ENCODE measurements at places on chromosomes 12 and 14. TPM values are rescaled to one million over a fixed set of nuclear protein-coding genes. Genes with fewer than 3 reads are reported as not detected.
A peak's percentile ranks its signal among the peaks of the same experiment; 100 is the strongest.

- H3K4me3 ChIP-seq: no peak overlapping the region
- H3K27me3 ChIP-seq: no peaks in the 10 kb centered on the region
- H3K36me3 ChIP-seq: no peaks in the 10 kb centered on the region
- H3K27ac ChIP-seq: peak overlapping the region; percentile 4
- DNase-seq: no peak
These were observed 469.6 kb downstream of the RGS6 start for GRCh38 chr14:72401632-72402376.

- H3K4me1 ChIP-seq: no peaks in the 10 kb centered on the region
- no peaks in the 10 kb centered on the region for H3K36me3 ChIP-seq
- no peak overlapping the region for H3K27ac ChIP-seq
- no peaks in the 10 kb centered on the region for H3K27me3 ChIP-seq
- H3K4me3 ChIP-seq: no peak overlapping the region
These were observed 207.8 kb downstream of the CRADD start for GRCh38 chr12:93884794-93885460.

- no peaks in the 10 kb centered on the region for H3K27me3 ChIP-seq
- H3K27ac ChIP-seq: no peak overlapping the region
These were observed 27.5 kb downstream of the TCHP start for GRCh38 chr12:109927622-109928021.

GRCh38 chr14:24785698-24786097 is 151.7 kb upstream of the GZMB start:
- no peaks in the 10 kb centered on the region for H3K36me3 ChIP-seq
- DNase-seq: no peak
- H3K4me3 ChIP-seq: no peak overlapping the region
- H3K27ac ChIP-seq: no peak overlapping the region
- H3K4me1 ChIP-seq: no peaks in the 10 kb centered on the region
- no peaks in the 10 kb centered on the region for H3K27me3 ChIP-seq

DNA sequence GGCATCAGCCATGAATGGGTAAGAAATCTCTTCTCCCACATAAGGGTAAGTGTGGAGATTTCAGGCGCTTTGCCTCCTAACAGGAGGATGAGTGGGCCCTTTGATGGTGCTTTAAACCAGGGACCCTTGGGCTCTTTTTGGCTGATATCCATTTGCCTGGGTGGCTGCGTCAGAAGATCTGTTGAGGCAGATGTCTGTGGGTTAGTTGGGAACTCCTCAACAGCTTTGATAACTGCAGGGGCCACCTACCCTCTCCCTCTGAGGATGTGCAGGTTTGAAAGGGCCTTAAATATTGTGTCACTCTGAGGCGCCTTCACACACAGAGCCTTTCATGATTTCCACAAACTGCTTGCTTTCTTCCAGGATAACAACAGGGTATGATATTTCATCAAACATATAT is 210.7 kb downstream of the PPM1H start:
- no peak overlapping the region for H3K27ac ChIP-seq
- H3K27me3 ChIP-seq: no peaks in the 10 kb centered on the region
- H3K4me3 ChIP-seq: no peak overlapping the region
- H3K36me3 ChIP-seq: no peaks in the 10 kb centered on the region
- no peak for DNase-seq
- no peaks in the 10 kb centered on the region for H3K4me1 ChIP-seq

Gene REP15
- total RNA-seq: 6.9 TPM

GRCh38 chr12:24931666-24932405 is 17.1 kb downstream of the BCAT1 start:
- no peak overlapping the region for H3K27ac ChIP-seq
- H3K4me1 ChIP-seq: no peaks in the 10 kb centered on the region
- no peaks in the 10 kb centered on the region for H3K36me3 ChIP-seq
- H3K4me3 ChIP-seq: no peak overlapping the region
- H3K27me3 ChIP-seq: no peaks in the 10 kb centered on the region
- no peak for DNase-seq

DNA sequence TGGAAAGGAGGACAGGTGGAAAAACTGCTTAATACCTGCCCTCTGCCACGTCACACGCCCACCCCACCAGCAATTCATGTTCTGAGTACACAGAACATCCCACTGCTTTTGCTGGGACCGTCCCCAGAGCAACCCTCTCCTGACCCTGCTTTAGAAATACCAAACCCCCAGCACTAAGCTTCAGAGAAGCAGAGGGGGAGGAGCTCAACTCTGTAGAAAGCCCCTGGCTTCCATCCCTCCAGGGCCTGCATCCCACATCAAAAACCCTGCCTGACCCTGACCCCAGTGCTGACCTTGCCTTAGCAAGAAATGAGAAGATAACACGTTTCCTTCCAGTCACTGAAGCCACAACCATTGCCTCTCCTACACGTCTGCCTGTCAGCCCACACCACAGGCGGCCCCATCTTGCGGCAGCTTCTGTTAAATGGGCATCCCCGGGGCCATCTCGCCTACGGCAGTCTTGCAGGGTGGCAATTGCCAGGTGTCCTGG is 19.7 kb downstream of the VDR start:
- H3K36me3 ChIP-seq: no peaks in the 10 kb centered on the region
- H3K4me1 ChIP-seq: peaks cover 17% of the 10 kb centered on the region
- DNase-seq: no peak

GRCh38 chr12:63321373-63321772 is 170.4 kb upstream of the AVPR1A start:
- H3K27ac ChIP-seq: no peak overlapping the region
- H3K4me3 ChIP-seq: no peak overlapping the region
- no peak for DNase-seq
- H3K36me3 ChIP-seq: no peaks in the 10 kb centered on the region
- H3K4me1 ChIP-seq: no peaks in the 10 kb centered on the region

DNA sequence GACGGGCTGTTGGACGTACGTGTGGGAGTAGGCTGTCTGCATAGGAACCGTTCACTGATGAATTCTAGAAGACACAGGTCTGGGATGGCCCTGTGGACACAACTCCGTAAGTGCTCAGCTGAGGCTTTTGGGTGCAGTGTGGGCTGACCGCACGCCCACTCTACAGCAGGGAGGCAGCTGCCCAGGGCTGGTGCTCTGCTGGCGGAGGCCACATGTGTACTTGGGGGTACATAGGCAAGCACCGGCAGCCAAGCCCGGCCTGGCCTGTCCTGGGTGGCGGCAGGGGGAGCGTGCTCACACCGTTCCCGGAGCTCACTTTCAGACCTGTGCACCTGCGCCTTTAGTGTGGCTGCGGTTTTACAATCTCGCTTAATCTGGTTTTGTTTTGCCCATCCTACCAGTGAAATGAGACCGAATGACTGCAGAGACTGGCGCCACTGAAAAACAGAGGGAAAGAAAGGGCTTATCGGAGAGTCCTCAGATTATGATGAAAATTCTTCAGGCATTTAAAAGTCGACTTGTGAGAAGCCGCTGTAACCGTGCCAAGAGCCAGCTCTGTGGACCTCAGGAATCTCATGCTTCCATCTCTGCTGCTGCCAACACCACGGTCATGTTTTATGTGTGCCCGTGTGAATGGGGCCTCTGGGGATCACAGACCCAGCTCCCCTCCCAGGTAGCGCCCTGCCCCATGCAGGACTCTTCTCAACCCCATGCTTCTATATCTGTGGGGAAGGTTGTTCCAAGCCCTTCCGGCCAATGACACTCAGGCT is 45.8 kb downstream of the SSH1 start:
- DNase-seq: no peak
- no peaks in the 10 kb centered on the region for H3K27me3 ChIP-seq
- H3K36me3 ChIP-seq: peaks cover 72% of the 10 kb centered on the region
- no peak overlapping the region for H3K27ac ChIP-seq
- H3K4me3 ChIP-seq: no peak overlapping the region

Gene RPL10L
- total RNA-seq: not detected

Gene CNTN1
- 745 TPM for total RNA-seq

DNA sequence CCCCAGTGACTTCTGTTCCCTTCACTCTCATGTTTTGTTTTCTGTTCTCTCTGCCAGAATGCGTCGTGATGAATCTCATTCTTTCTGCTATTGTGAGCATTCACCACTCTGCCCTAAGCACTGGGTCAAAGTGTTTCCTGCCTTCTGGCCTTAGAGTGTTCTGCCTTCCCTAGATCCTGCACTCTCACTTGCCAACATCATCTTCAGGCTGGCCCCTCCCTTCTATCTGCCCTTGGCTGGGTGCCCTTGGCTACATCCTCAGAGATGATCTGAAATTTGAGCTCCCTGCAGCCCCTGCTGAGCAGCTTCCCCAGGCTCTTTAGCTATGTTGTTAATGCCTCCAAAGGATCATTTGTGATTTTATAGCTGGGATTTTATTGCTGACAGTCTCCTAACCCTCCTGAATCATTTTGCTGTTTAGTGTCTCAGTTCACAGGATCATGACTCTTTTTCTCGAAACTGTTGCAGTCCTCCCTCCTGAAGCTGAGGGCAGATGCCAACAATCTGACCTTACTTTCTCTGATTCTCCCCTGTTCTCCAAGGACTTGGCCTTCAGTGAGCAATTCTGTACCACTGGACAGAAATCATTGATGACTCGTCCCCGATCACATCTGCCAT is 4.5 kb downstream of the DHRS2 start:
- peak; percentile 81 for DNase-seq
- no peaks in the 10 kb centered on the region for H3K27me3 ChIP-seq
- H3K4me1 ChIP-seq: peaks cover 15% of the 10 kb centered on the region
- H3K4me3 ChIP-seq: no peak overlapping the region

- H3K27me3 ChIP-seq: no peaks in the 10 kb centered on the region
- no peak overlapping the region for H3K27ac ChIP-seq
- H3K36me3 ChIP-seq: peaks cover 5% of the 10 kb centered on the region
These were observed 4.2 kb downstream of the SOCS4 start for GRCh38 chr14:55031190-55031589.

- DNase-seq: peak; percentile 68
- no peaks in the 10 kb centered on the region for H3K27me3 ChIP-seq
- no peak overlapping the region for H3K4me3 ChIP-seq
- H3K4me1 ChIP-seq: no peaks in the 10 kb centered on the region
- no peak overlapping the region for H3K27ac ChIP-seq
- H3K36me3 ChIP-seq: peaks cover 5% of the 10 kb centered on the region
These were observed 7.2 kb downstream of the DTD2 start for GRCh38 chr14:31449971-31450610.

Gene ESRRB
- total RNA-seq: 0.99 TPM
